Activated naive CD4-positive, alpha-beta T cell treated with anti-CD3 and anti-CD28 coated beads, Interleukin-2, amount 50 U/mL, for 16 hours (primary cell): ENCODE measurements at places on chromosomes 2 and 18.

GRCh38 chr2:64105670-64106461 is 38.4 kb downstream of the PELI1 start:
- DNase-seq: no peak

- DNase-seq: no peak
These were observed 755.5 kb downstream of the RNF144A start for GRCh38 chr2:7672685-7673071.

GRCh38 chr18:74892066-74892627 is 294.5 kb downstream of the ZNF407 start:
- no peak for DNase-seq

DNA sequence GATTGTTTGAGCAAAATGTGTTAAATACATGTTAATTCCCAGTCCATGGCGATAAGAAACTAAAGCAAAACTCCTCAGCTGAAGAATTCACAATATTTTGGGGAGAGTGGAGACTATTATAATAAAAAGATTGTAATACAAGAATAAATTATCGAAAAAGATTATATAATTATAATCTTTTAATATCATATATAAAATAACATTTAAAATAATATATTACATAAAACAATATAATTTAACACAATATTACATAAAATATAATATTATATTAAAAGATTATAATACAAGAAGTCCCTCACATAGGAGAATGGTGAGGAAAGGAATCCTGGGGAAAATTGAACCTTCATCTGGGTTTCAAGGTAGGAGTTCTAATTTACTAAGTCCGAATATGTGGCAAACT is 33.1 kb downstream of the NETO1 start:
- DNase-seq: no peak

- no peak for DNase-seq
These were observed 519.7 kb downstream of the PLCL1 start for GRCh38 chr2:198324071-198324470.

GRCh38 chr18:13613591-13614501 is 112.5 kb downstream of the FAM210A start:
- no peak for DNase-seq
